ENCODE measurements at places on chromosomes 7 and 10.

DNA sequence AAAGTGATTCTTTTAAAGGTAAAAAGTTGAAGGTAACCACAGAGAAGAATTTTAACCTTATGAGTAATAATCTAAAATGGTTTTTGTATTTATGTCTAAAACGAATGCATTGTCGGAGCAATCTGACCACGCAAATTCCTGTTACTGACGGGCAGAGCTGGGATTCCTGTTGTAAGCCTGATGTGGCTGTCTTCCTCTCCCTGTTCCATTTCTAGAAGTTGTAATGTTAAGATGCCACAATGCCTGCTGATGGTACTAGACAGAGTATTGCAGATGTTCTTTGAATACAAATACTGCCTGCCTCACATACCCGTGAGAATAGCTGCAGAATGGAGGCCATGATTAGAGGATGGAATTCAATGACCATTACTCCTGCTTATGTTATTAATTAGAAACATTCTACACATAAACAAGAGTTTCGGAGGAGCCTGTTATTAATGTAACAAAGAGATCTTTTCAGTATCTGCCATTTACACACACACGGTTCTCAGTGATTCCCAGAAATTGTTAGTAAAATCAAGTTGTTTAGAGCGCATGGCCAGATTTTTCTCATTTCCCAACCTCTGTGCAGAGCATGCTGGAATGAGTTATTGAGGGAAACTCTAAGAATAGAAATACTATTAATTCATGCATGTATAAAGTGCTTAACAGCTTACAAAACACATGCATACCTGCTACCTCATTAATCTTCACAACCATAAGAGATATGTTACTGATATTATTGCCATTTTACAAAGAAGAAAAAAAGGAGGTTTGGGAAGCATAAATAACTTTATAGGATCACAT, 196.8 kb downstream of the PTN start:
- no peak for DNase-seq

DNA sequence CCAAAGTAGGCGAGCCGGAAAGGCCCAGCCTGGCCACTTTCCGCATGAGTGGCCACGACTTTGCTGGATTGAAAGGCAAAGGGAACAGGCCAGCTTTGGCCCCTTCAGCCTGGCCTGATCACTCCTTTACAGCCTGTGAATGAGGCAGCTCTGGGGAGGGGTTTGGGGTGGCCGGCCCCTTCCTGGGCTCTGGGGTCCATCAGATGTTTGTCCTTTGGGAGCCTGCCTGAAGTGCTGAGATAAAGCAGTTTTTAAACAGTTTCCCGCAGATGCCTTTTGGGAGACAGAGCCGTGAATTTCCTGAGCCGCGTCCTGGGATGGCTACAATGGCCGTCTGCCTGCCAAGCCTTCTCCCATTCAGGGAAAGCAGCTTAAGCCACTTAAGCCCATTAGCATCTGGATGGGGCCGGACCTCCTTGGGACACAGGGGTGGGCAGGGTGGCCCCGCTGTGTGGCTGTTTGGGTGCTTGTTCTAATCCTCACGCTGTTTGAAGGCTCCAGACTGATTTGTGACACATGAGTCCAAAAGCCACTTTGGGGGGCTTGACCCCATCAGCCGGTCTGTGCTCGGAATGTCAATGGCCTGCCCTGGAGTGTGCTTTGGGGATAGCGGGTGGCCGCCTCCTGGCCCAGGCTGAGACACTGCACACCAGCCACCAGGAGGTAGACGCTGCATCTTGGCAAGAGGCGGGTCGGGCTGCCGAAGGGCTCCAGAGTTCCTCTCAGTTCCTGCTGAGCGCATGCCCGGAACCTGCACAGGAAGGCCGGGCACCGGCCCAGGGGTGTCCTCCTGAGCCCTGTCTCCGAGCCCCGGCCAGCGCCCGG, 38.9 kb downstream of the NKX6-2 start:
- DNase-seq: no peak

GRCh38 chr7:123209786-123210185, 10.0 kb upstream of the SLC13A1 start:
- no peak for DNase-seq

- DNase-seq: no peak
Observed at GRCh38 chr10:5195727-5196374, 786 bp upstream of the AKR1C4 start.

- no peak for DNase-seq
Observed at GRCh38 chr7:26556061-26556881, 264.6 kb downstream of the SNX10 start.

- DNase-seq: no peak
Observed at GRCh38 chr7:74092964-74093471, 9.4 kb downstream of the LIMK1 start.

- no peak for DNase-seq
Observed at GRCh38 chr10:74963549-74963948, 137.1 kb downstream of the KAT6B start.

GRCh38 chr10:130834573-130834972, 476.9 kb downstream of the TCERG1L start:
- no peak for DNase-seq

DNA sequence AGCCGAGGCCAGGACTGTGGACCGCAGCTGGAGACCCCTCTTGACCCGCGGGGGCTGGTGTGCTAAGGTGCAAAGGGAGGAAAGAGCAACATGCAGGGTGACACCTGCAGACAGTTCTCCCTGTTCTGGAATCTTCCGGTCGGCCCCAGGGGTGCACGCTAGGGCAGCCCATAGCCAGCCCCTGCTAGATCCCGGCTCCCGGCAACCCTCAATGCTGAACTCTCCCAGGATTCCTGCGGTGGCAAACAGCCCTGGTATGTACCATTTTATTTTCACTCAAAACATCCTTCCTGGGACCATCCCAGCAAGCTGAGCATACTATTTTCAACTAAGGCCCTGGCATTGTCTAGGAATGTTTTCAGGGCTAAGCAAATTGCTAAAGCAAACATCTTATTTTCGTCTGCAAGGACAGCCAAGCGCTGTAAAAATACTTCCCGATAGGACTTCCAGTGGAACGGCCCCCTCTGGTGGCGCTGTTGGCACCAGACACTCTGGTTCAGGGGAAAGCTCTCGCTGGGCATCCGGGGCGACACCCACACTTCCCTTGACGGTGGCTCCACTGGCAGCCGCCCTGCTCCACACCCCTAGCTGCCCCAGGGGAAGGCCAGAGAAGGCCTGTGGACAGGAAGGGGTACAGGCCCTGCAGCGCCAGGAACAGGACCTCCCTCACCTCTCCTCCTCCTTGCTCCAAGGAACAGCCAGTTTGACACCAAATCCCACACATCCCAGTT, 99.4 kb downstream of the CTBP2 start:
- DNase-seq: no peak

DNA sequence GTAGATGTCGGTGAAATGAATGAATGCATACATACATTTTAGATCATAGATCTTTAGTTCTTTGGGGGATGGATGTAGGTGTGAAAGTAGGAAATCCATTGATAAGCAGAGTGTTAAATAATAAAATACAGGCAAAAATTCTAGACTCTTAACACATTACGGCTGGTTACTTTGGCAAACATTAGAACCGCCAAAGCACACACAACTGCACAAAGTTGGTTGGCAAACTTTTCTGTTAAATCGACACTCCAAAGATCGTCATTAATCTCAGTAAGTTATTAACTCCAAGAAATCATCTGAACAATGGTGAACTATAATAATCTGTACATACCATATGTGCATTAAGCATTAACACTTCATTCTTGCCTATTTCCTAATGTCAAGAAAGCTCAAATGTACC, 231.2 kb downstream of the PLXNA4 start:
- DNase-seq: no peak

GRCh38 chr7:29970158-29970557, 19.4 kb downstream of the SCRN1 start:
- DNase-seq: no peak

GRCh38 chr7:107643407-107643806, 17.2 kb upstream of the SLC26A4 start:
- no peak for DNase-seq

GRCh38 chr10:70774810-70775678, 10.1 kb downstream of the TBATA start:
- no peak for DNase-seq

DNA sequence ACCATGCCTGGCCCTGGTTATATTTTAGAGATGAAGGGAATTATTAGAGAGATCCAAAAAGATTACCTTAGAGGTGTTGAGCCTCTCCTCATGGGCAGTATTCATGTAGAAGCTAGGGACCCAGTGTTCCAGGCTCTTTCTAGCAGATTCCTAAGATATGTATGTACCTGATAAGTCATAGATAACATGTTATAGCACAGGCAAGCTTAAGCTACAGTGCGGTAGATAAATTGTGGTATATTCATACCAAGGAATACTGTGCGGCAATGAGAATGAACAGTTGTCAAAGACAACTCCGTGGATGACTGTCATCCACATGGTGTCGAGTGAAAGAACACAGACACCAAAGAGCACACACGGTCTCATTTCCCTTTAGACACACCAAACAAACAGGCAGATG, 53.1 kb downstream of the TACR2 start:
- DNase-seq: no peak

GRCh38 chr7:120725376-120726039, 132.4 kb downstream of the TSPAN12 start:
- DNase-seq: no peak

DNA sequence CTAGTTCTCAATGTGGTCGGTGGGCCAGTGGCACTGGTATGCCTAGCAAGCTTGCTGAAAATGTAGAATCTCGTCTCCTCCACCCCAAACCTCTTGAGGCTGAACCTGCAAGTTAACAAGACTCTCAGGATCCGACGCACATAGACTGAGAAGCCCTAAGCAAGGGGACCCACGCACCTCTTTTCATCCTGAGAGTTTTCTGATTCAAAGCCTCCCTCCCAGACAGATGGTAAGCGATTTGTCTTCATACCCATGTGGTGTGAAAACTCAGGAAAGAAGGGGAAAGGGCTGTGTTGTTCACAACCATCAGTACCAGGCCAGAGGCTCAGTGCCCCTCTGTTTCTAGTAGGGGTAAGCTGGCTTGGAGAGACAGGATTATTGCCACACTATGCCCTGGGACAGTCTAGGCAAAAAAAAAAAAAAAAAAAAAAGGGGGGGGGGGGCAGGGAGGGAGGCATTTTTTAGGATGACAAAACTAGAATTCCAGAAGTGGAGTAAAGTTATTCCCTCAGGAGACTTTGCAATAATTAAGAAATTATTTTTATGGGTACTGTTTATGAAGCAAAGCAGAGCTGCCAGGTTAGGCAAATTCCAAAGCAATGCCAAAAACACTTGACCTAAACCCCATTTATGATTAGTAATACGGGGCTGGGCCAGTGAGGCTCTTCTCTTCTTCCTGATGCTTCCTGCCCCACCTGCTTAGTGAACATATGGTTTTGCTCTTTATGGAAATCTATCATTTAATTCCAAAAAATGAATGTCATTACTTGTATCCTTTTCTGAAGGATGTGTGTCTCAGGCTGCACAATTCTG, 117.6 kb upstream of the PDLIM1 start:
- DNase-seq: no peak

GRCh38 chr7:132002343-132002968, 446.0 kb upstream of the PODXL start:
- no peak for DNase-seq

DNA sequence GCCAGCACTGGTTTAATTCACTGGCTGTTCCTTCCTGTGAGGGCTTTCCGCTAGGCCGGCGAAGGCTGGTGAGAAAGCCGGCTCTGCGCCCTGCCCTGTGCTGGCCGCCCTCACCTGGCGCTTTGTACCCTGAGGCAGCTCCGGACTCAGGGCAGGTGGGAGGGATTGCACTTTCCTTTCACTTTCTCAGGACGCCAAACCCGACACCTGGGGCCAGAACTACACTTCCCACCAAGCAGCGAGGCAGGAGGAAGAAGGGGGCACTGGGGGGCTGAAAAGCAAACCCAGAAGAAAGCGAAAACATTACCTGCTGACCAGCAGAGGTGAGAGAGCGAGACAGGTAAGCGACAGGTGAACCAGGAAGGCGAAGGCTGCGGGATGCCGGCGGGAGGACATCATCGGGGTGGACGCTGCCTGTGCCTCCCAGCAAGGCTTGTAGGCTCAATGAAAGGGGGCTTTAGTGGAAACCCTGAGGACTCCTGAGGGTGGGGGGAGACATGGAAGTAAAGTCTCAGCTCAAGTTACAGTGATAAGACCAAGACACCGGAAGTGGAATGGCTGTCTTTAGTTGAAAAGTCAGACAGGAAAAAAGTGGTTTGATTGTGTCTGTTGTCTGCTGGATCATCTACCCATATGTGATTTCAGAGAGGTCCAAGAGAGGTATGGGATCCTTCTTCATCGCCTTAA, at the start of gene RAB19:
Gene RAB19, plus strand, starts transcription at position 181 of the 687 bp plus-strand sequence. CDS start 3,589 bp downstream, outside the sequence.
- peak; percentile 22 for DNase-seq
